Activated CD4-positive, alpha-beta T cell treated with anti-CD3 and anti-CD28 coated beads, Interleukin-2, amount 50 U/mL, for 24 hours (primary cell): ENCODE measurements at places on chromosomes 2 and 18.

DNA sequence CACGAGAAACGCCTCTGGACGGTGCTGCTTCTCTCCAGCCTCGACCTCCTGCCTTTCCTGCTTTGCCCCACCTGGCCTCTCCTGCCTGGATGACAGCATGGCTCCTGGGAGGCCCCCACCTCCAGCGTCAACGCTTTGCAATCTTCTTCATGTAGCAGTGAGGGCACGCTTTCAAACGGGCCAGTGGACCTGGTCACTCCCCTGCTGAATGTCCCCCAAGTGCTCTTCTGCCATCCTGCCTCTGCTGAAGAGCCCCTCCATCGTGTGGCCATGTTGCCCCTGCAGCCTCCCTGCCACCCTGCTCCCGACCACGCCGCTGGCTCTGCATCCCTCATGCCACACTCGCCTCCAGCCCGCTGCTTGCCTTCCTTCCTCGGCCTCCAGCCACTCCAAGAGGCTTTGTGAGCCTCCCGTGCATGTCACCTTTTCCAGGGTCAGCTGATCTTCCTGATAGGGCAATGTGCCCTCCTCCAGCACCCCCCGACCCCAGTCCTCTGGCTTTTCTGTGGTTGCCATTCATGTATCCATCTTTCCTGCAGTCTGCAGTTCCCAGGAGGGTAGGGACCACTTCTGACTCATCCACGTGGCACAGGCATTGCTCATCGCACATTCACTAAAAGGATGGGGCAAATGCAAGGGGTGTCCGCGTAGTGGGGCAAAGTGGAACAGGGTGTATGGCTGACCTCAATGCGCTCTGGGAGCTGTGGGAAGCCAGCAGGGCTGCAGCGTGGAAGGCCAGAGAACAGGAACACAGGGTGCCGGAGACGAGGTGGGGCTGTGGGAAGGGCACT, 268.8 kb downstream of the TWIST2 start:
- no peak for DNase-seq

DNA sequence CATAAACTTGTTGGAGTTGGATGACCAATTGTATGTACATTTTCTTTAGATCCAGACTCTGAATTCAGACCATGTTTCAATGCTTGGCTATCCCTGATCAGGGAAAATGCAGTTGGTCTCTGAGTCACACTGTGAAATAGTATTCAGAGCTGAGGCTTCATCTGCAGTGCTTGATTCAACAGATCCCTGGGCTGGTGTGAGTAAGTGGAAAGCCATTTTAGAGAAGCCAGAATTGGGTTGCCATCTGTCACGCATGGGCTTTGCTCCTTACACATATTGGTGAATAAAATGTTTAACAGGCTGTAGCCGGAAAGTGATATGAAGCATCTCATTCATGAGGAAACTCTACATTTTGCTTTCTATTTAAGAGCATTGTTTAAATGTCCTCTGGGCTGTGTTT, 50.0 kb upstream of the ACYP2 start:
- no peak for DNase-seq

DNA sequence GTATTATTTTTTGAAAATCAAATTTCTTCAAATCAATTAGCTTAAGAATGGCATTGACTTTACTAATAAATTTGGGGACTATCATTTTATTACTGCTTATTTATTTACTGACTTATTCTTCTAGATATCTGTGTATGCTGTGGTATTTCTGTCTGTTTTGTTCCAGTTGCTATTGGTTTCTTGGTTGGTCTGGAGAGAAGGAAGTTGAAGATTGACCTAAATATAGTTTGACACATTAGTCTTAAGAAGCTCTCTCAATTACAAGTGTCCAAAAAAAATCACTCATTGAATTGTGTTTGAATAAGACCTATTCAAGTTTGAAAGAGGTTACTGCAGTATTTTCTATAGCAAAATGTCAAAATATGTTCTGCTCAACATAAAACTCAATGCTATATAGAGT, 153.3 kb upstream of the KYNU start:
- no peak for DNase-seq

DNA sequence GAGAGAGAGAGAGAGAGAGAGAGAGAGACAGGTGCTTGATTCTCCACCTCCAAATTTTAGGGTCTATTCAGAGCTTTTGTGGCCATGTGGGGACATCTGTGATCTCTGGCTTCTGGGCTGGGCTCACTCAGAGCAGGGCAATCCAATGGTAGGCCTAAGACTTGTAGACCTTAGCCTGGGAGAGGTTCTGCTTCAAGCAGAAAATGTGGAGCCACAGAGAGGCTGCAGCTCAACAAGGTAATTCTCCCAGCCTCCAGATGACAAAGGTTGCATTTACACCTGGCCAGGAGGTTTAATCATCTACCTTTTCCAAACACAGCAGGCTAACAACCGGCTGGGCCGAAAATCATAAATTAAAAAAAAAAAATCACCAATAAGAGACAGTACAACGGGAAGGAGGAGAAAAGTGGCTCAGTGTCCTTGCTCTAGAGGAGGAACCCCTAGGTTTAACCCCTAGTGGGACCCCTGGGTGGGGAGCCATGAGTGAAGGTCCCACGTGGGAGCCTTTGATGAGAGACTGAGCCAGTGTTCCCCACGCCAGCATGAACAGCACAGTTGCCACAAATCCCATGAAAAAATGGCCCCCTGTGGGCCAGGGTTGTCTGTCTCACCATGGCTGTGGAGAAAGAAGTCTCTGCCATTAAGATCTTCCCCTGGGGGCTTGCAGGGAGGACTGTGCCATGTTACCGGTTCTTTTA, 124.0 kb upstream of the GATA6 start:
- no peak for DNase-seq

DNA sequence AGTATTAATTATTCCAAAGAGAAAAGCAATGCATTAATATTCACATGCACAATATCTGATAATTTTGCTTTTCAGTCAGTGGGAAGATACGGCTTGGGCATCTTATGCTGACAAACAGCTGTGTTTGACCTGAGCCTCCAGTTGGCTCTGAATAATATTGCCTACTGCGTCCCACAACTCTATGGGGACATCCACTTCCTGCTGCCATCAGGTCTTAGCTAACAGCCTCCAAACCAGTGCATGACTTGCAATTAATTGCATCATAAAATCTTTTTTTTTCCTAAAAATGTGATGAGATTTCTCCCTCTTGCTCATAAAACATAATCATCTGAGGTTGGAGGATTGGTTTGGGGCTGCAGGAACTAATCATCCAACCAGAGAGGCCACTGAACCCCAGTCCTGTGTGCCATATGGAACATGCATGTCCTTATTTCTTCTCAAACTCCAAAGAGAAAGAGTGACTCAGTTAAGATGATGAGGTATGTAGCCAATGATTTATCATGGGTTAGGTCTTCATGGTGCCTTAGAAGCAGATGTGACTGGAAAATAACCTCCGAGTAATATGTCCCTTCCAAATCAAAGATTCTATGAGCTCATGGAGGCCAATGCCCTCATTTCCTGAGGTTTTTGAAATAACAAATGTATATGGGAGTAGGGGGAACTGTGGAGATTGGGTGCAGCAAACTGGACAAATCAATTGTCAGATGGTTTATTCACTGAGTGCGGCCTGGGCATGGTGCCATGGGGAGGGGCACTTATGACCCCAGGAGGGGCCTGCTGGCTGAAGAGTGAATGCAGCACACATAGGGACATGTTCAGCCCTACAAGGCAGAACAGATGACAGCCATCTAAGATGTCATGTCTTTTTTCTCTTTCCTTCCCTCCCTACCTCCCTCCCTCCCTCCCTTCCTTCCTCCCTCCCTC, 39.4 kb downstream of the EDAR start:
- DNase-seq = no peak

- no peak for DNase-seq
Measured at GRCh38 chr2:43298500-43298899, 72.1 kb upstream of the ZFP36L2 start.

GRCh38 chr2:237154884-237155851, 69.5 kb downstream of the COPS8 start:
- no peak for DNase-seq

- no peak for DNase-seq
Measured at GRCh38 chr2:62795341-62795740, 89.8 kb downstream of the EHBP1 start.

GRCh38 chr18:199768-200167, 41.4 kb downstream of the USP14 start:
- DNase-seq = no peak

DNA sequence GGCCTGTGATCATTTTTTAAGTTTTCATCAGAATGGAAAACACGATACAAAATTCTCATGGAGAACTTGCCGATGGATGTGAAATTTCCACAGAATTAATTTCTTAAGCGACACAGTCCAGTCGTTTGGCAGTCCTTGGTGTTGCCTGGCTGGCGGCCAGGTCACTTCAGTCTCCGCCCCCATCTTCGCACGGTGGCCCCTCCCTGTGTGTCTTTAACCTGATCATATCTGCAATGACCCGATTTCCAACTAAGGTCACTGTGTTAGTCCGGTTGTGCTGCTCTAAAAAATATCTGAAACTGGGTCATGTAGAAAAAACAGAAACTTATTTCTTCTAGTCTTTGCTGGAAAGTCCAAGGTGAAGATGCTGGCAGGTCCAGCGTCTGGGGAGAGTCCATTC, 44.5 kb upstream of the COPS8 start:
- no peak for DNase-seq

- no peak for DNase-seq
Measured at GRCh38 chr2:86646865-86647264, 23.2 kb upstream of the RNF103 start.

DNA sequence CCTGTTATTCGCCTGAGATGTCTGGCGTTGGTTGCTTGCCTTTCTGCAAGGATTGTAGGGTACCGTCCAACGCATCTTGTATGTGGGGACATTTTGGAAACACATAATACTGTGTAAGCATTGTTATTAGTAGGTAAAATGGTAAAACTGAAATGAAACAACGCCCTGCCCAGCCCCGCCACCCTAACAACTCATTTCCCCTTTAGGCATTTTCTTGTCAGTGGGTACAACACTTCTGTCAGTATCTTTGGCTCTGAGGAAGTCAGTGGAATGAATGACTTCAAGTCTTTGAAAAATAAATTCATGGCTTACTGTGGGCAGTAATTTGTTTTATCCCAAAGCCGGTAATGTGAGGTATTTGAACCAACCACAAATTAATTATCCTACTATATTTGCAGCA, 86.0 kb downstream of the FMNL2 start:
- DNase-seq = no peak

DNA sequence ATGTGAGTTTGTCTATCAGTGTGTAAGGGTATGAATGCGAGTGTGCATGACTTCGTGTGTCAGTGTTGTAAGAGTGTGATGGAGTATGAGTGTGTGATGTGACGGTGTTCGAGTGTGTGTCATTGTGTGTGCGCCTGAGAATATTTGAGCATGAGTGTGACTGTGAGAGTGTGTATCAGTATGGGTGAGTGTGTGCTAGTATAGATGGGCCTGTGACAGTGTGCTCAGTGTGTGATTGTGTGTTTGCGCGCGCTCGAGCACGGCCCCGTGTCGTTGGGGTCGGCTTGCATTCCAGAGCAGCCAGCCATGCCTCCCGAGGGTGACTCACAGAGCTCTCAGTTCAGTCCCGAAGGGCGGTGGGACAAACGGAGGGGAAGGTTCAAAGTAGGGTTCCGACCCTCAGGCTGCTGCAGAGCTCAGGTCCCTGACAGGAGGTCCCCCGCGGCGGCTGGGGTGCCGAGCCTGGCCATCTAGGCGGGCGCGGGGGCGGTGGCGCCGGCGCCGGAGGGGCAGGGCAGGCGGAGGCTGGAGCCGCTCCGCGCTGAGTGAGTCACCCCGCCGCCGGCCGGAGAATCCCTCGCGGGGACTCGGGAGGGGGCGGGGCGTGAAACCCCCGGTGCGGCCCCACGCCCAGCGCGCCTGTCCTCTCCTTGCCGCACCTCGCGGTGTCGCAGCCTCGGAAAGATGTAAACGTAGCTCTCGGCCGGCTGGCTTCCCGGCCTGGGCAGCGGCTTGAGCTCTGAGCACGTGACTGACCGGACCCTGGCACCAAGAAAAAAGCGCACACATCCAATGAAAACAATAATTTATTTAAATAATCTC, 3.8 kb downstream of the DLX2 start:
- DNase-seq = no peak

GRCh38 chr2:189581354-189582139, 961 bp upstream of the SLC40A1 start:
- no peak for DNase-seq

GRCh38 chr2:46461709-46462171, 17.6 kb upstream of the TMEM247 start:
- no peak for DNase-seq

- DNase-seq = no peak
Measured at GRCh38 chr2:38245114-38245641, 131.9 kb downstream of the ATL2 start.

GRCh38 chr2:163859951-163860350, 124.1 kb upstream of the FIGN start:
- DNase-seq = no peak

DNA sequence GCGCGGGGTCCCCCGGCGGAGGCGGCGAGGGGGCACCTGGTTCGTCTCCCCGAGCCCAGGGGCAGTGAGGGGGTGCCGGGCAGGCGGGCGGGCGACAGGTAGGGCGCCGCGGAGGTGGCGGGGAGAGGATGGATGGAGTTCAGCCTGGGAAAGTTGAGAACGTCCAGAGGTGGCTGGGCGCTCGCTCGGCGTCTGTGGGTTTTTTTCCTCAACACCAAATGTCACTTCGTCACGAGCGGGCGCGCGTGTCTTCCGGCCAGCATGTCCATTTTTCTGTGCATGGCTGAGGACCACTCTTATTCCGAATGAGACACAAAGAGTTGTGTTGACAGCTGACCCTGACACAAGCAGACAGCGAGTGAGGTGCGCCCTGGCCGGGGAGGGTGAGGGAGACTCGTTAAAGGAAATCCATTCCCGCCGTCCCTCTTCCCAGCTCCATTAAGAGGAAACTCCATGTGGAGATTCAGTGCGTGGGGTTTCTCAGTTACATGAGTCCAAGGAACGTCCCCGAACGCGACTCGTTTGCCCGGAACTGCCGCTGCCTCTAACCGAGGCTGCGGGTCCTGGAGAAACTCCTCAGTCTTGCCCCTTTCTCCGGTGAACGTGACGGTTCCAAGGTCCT, 859 bp downstream of the GREB1L start:
- DNase-seq = no peak

DNA sequence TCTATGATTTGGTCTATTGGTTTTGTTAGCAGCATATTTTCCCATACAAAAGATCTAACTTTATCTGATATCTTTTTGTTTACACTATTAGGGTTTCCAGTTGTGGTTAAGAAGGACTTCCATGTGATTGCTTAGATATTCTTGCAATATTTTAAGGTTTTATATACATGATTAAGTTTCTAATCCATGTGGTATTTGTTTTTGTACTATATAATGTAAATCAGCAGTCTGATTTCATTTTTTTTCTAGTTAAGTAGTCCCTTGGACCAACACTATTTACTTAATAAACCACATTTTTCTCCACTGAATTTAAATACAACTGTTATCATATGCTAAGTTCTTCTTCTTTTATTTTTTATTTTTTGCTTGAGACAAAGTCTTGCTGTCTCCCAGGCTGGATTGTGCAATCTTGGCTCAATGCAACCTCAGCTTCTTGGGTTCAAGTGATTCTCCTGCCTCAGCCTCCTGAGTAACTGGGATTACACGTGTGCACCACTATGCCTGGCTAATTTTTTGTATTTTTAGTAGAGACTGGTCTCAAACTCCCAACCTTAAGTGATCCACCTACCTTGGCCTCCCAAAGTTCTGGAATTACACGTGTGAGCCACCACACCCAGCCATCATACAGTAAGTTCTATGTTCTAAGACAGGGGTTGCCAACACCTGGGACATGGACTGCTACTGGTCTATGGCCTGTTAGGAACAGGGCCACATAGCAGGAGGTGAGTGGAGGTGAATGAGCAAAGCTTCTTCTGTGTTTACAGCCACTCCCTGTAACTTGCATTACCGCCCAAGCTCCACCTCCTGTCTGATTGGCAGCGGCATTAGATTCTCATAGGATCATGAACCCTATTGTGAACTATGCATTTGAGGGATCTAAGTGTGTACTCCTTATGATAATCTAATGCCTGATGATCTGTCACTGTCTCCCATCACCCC, 58.5 kb upstream of the RAB27B start:
- no peak for DNase-seq
